ENCODE measurements at places on chromosomes 4 and X.

DNA sequence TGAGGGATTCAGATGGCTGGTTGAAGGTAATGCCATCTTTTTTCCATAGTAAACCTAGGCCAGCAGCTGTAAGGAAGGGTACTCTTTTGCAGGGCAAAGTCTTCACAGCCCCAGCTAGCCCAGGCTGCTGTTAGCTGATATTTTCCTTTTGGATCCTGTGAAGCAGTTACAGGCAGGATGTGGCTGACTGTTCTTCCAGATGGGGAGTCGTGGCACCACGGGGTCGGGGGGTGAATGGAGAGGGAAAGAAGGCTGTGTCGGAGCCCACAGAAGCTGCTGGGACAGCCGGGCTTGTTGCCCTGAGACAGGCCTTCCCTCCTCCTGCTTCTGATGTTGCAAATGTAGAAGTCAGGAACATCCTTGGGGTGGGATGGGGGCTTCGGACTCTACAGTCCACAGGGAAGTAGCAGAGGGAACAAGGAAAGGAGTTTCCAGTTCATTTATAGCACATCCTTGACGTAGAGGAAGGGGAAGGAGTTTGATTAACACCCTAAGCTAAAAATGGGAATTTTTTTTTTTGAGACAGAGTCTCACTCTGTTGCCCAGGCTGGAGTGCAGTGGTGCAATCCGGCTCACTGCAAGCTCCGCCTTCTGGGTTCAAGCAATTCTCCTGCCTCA is 64.6 kb upstream of the TMEM150C start:
- DNase-seq = no peak

DNA sequence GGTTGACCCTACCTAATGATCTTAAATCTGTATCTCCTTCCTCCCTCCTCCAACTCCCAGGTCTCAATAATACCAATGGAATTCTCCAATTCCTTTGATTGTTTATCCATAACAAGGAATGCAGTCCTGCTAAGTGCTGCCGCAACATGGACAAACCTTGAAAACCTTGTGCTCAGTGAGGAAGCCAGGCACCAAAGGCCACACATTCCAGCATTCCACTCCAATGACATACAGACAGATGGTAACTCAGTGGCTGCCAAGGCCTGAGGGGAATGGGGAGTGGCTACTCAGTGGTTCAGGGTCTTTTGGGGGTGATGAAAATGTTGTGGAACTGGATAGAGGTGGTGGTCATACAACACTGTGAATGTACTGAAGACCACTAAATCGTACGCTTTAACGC is 10.4 kb downstream of the HAUS7 start:
- no peak for DNase-seq

- no peak for DNase-seq
These were observed 6.7 kb downstream of the MSANTD1 start for GRCh38 chr4:3255611-3256186.

DNA sequence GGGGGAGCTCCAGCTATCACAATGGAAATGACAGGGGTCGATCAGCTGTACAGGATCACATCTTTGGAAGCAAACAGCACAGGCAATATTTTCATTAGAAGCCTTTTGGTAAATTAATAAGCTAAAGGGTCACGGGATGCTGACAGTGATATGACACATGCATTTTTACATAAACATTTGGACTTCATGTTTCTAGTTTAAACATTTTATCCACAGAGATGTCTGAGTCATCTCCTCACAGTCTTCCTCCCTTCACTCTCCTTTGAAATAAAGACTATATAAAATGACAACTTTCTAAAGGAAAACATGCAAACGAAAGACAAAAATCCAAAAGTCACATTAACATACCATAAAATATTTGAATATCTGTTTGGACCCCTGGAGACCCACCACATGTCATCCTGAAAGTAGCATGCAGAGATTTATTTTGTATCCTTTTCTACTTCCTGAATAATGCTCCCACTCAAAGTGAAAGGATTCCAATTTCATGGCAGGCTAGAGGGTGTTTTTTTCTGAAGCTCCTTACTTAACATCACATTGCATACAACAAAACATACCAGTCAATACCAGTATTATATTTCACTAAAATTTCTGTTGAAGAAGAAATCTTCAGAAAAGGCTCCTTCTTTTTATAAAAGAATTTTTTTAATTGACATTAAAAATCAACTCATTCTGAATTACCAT is 200.1 kb upstream of the PPARGC1A start:
- DNase-seq = no peak

GRCh38 chrX:28311466-28311865 is 275.8 kb upstream of the IL1RAPL1 start:
- DNase-seq = no peak

- DNase-seq = no peak
These were observed 98.2 kb downstream of the AFF1 start for GRCh38 chr4:87032884-87033533.

- DNase-seq = no peak
These were observed 48.1 kb downstream of the PCDH7 start for GRCh38 chr4:30768277-30768676.

- DNase-seq = no peak
These were observed 24.3 kb downstream of the SHROOM3 start for GRCh38 chr4:76459291-76459723.

- DNase-seq = no peak
These were observed 233.2 kb downstream of the EPHA5 start for GRCh38 chr4:65437102-65437501.

Data from stimulated activated CD4-positive, alpha-beta T cell treated with anti-CD3 and anti-CD28 coated beads, Interleukin-1b, Interleukin-23, amount 100 ng/mL, for 1 hour (primary cell).